ENCODE measurements at places on chromosomes 2 and 18.

DNA sequence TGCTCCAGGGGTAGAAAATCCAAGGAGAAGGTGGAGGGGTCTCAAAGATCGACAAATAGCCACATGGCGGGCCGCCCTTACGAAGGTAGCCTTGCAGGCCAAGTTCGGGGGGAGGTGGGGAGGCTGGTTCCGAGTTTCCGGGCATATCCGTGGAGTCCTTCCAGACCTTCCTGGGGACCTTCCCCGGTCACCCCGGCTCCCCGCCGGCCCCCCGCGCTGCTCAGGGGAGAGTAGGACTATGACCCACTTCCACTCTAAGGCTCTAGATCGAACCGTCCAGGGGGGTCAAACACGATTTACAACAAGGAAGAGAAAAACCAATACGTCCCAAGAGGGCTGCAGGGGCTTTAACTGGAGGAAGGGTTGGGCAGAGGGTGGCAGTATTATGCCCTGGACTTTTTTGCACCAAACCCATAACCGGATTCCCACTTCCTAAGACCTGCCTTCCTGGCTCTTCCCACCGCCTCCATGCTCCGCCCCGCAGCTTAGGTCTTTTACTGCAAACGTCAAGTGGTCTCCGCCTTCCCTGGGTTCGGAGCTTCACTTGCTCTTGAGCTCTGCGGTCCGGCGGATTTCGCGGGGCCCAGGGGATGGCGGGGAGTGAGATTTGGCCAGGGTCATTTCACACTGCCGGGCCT is 779 bp upstream of the LYPD6 start:
- DNase-seq = peak; percentile 77

DNA sequence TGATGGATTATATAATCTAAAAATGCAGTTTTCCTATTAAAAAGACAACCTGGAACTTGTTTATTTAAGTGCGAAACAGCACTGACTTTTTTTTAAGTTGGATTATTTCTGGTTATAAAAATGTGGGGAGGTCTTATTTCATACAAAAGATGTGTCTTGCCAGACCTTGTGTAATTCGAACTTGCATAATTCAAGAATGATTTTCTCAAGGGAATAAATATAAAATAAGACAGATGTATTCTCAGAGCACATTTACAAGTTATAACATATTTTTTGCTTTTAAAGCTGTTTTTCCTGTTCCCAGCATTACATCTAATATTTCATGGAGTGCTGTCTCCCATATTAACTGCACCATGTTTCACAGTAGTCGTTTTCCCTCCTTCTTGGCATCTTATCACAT is 263.1 kb downstream of the CDH20 start:
- no peak for DNase-seq

- no peak for DNase-seq
Observed at GRCh38 chr2:8405334-8405733, 276.5 kb upstream of the ID2 start.

DNA sequence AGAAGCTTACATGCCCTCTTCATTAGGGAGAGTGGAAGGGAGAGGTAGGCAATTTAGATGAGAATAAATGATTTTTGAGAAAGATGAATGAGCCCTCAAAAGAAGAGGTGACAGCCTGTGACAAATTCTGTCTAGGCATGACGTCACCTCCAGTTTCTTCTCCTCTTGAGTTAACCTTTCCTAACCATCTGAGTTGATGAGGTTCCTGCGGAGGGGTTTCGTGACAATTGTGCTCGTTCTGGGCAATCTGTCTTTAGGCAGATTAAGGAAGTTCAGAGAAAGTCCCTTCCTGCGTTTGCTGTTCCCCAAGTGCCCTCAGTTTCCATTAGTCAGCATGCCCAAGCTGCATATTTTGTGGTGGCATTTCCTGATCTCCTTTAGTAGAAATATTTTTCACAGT is 640.2 kb upstream of the SYT4 start:
- DNase-seq = no peak

Measured in NCI-H774 (cell line).